ENCODE measurements at places on chromosomes 5 and 9. TPM values are rescaled to one million over a fixed set of nuclear protein-coding genes. Genes with fewer than 3 reads are reported as not detected.

DNA sequence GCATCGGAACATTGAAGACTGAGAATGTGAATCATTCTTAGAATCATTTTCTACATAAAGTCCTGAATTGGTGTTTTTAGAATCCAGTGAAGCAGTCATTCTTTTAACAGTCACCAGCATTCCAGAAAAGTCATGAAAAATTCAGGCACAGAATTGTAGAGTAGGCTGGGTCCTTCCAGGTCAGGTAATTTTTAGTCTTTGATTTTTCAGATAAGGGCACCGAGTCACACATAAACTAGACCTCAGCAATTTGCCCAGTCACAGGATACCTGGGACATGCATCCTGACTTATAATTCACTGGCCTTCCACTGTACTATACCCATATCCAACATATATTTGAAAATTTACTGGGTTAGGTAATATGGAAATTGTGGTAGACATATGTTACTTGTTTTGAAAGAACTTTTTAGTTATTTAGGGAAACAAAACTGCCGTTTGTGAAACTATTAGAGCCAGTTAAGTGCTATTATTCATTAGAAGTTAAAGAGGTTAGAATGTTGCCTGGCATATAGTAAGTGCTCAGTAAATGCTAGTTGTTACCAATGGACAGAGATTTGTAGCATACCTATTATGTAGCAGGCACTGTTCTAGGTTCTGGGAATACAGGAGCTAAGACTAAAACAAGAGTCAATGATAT lies 10.9 kb downstream of the MAN2A1 start:
- peaks cover 3% of the 10 kb centered on the region for H3K4me1 ChIP-seq
- H3K27ac ChIP-seq, result no peak overlapping the region
- H3K36me3 ChIP-seq, result peaks cover 26% of the 10 kb centered on the region
- H3K27me3 ChIP-seq, result no peaks in the 10 kb centered on the region
- no peak for DNase-seq

DNA sequence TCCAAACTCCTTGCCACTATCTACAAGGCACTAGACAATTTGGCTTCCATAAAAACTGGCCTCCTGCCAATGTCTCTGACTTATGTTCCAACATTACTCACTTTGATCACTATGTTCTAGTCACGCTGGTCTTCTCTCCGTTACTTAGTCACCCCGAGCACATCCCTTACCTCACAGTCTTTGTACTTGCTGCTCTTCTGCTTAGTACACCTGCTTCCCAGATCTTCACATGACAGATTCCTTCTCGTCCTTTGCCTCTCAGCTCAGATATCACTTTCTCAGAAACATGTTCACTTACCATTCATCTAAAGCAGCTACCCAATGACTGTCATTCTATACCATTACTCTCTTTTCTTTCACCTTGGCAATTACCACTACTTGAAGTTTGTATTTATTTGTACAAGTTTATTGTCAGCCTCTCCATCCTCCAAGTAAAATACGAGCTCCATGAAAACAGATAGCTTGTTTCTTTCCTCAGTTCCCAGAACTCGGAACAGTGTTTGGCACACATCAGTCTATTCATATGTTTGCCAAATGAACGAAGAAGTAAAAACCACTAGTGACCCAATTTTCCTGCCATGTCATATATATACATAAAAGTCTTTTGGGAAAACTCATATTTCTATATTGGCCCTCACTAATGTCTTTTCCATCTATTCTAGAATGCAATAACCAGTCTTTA lies 5.9 kb upstream of the SLC22A5 start:
- no peak for DNase-seq
- H3K4me3 ChIP-seq, result no peak overlapping the region
- H3K36me3 ChIP-seq, result no peaks in the 10 kb centered on the region
- H3K27ac ChIP-seq, result no peak overlapping the region
- H3K4me1 ChIP-seq, result no peaks in the 10 kb centered on the region

DNA sequence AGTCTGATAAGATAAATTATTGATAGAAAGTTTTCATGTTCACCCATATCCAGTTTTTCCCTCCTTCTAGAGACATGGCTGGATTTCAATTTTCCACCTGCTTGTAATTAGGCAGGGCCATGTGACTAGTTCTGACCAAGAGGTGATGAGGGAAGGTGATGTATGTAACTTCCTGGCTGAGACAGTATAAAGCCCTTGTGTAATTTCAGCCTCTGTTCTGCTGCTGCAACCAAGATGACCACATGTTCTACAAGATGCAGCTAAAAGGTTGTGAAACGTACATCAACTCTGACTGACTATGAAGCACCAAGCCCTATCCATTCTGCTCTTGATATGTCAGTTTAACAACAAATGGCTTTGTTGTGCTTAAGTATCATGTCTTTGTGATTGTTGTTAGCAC lies 376.5 kb upstream of the DAB2 start:
- H3K4me1 ChIP-seq, result no peaks in the 10 kb centered on the region
- H3K36me3 ChIP-seq, result no peaks in the 10 kb centered on the region
- no peak overlapping the region for H3K27ac ChIP-seq

GRCh38 chr5:73687357-73687756 lies 61.4 kb downstream of the ARHGEF28 start:
- no peaks in the 10 kb centered on the region for H3K27me3 ChIP-seq
- no peaks in the 10 kb centered on the region for H3K4me1 ChIP-seq
- DNase-seq, result no peak

The ADRA1B gene
- total RNA-seq, result 0.09 TPM

All from thymus (tissue), 14 donors.